Activated naive CD4-positive, alpha-beta T cell treated with anti-CD3 and anti-CD28 coated beads, Interleukin-2, amount 50 U/mL, for 16 hours (primary cell): ENCODE measurements at places on chromosomes 7 and 10.

- DNase-seq: no peak
Observed at GRCh38 chr10:13518076-13518692, 10.6 kb downstream of the BEND7 start.

DNA sequence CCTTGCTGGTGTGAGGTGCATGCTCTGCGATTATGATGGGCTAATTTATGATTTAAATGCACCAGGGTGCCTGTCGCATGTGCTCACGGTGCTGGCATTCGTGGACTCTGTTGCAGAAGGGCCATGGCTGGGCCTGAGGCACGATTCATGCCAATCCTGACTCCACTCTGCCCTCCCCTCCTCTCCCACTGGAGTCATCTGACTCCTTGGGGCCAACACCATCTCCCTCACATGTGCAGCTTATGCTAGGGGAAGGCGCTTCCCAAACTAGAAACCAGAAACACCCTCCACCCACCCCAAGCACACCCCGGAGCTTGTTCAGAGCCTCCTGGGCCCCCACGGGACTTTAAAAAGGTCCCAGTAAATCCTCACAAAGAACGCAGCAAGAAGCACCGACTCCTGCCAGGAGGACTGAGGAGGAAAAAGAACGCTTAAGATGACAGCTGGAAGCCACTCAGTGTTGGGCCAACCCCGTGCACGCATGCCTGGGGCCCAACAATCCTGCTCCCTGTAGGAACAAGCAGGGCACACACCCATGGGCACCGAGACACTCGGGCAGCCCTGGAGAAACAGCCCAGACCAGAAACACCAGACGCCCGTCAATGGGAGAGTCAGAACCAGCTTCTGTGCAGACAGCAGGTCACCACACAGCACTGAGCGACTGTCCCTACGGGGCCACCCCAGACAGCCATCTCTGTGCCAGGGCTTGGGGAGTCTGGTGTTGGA is 14.1 kb downstream of the BRI3 start:
- no peak for DNase-seq

GRCh38 chr7:90772410-90772809 is 176.3 kb downstream of the CDK14 start:
- DNase-seq: no peak

DNA sequence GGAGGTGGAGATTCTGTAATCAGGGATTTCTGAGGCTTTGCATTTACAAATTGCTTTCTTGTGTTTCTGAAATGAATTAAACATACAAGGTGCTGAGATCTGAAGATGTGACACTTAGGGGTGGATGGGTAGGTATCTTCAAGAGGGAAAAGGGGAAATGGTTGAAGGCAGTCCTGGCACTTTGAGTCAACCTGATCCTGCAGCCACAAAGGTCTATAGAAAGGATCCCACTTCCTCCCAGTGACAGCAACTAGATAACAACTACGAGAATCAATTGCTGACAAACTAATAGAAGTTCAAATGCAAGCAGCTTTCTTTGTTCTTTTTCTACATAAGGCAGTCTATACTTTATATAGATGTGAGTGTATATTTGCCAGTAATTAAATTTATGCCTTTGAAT is 553.3 kb downstream of the MDFIC start:
- DNase-seq: no peak

DNA sequence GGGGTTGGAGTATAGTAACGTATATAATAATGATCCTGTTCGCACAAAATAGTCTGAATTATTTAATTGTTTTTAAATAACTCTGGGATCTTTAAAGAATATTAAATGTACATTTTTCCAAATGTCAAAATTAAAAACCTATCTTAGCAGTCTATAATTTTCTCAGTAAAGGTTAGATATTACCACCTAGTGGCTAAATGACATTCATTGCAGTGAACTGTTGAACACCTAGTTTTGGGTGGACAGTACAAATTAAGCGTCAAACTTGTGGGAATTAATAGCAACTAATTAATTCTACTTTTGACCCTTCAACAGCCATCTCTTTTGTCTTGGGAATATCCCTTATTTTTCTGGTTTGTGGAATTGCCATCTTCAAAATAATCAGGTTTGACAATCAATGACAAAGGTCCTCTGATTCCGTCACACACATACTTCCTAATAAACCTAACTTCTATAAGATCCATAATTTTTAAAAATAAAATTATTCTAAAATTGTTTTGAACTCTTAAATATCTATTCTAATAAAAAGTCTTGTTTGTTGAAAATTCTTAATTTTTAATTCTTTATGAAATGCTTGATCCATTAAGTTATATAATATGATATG is 165.7 kb downstream of the SEMA3D start:
- DNase-seq: no peak
